ENCODE measurements at places on chromosomes 11 and 22.

DNA sequence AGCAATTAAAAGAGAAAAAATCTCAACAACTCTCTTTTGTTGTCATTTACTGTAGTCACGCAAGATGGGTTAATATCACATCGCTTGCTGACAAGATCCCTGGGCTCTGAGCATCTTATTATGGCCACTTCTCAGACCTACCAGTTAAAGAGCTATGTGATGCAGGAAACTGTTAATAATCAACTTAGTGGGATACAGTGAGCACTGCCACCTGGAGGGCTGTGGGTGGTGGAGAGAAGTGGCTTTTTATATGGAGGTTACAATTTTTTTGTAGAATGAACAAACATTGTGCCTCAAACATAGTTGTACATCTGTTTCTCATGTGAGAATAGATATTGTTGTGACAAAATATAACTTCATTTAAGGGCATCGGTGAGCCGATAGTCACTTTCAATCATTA lies 181.0 kb downstream of the TENM4 start:
- no peak overlapping the region for H3K27ac ChIP-seq
- H3K4me1 ChIP-seq, result no peaks in the 10 kb centered on the region
- no peaks in the 10 kb centered on the region for H3K27me3 ChIP-seq
- no peak for DNase-seq

GRCh38 chr22:44604455-44604854 lies 97.5 kb upstream of the PRR5 start:
- H3K36me3 ChIP-seq, result no peaks in the 10 kb centered on the region
- H3K4me1 ChIP-seq, result no peaks in the 10 kb centered on the region
- DNase-seq, result no peak
- no peak overlapping the region for H3K27ac ChIP-seq

- peak overlapping the region; percentile 80 for H3K27ac ChIP-seq
- peaks cover 33% of the 10 kb centered on the region for H3K4me1 ChIP-seq
- H3K27me3 ChIP-seq, result no peaks in the 10 kb centered on the region
- no peak for DNase-seq
- no peaks in the 10 kb centered on the region for H3K36me3 ChIP-seq
Observed at GRCh38 chr11:117232911-117233409, 489 bp downstream of the RNF214 start.

GRCh38 chr11:71470946-71471345 lies 17.9 kb downstream of the NADSYN1 start:
- no peaks in the 10 kb centered on the region for H3K27me3 ChIP-seq
- no peak for DNase-seq
- no peak overlapping the region for H3K4me3 ChIP-seq
- H3K36me3 ChIP-seq, result peaks cover 9% of the 10 kb centered on the region

DNA sequence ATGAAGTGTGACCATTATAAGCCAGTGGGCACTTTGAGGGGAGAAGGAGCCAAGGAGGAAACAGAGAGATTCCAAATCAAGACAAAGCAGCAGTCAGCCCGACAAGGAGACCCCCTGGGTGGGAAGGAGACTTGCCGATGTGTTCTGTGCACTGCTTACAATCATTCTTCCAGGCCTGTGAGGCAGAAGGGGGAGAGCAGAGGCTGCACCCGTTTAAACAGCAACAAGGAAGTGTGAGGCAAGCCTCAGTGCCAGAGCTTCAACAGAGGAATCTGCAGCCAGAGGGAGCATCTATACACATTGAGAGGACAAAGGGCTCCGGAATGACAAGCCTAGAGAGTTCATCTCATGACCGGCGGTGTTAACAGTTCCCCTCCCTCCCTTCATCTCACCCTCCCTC lies 121.1 kb downstream of the NXPE2 start:
- no peak overlapping the region for H3K4me3 ChIP-seq
- H3K36me3 ChIP-seq, result no peaks in the 10 kb centered on the region
- no peaks in the 10 kb centered on the region for H3K4me1 ChIP-seq
- DNase-seq, result no peak

DNA sequence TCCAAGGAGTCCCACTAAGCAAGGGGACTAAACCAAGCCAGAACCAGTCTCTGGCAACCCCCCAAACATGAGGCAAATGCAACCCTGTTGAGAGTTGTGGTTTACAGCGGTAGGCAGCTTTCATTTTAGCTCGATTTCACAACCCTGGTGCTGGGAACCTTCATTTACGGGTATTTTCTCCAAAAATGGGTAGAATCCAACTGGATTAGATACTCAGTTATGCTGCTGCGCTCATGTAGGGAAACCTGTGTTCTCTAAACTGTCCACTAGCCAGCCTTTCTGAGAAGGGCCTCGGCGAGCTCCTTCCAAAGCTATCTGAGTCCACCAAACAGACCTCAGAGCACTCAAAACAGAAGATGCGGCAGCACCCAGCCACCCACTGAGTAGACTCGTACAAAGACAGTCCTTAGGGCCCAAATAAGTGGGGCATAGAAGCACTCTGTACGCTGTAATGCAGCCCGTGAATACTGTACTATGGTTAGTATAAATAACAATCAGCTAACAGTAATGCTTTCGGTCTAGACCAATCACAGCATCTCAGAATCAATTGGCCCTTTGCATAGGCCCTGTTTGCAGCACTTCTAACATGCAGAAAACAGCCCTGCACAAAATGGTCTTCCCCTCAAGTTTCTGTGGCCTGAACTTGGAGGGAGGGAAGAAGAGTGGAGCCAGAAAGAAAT lies 104.7 kb downstream of the ETS1 start:
- H3K4me3 ChIP-seq, result no peak overlapping the region
- peaks cover 50% of the 10 kb centered on the region for H3K36me3 ChIP-seq
- no peak for DNase-seq
- peak overlapping the region; percentile 87 for H3K27ac ChIP-seq
- no peaks in the 10 kb centered on the region for H3K27me3 ChIP-seq
- peaks cover 96% of the 10 kb centered on the region for H3K4me1 ChIP-seq

DNA sequence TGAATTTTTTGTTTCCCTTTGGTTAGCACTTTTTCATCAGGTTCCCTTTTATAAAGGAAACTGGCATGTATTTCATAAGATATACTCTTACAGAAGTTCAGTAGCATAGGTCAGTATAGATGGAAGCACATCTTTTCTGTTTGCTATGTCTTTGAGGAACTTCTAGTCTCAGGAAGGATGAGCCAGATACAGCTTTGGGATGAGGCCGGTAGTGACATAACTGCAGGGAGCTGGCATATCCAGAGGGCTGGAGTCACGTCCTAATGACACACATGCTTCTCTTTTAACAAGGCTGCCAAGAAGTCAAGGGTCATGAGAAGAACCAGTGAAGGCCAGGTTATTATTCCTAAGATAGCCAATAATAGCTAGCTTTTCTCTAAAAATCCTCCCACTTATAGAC lies 33.3 kb upstream of the ADSL start:
- DNase-seq, result no peak
- peaks cover 64% of the 10 kb centered on the region for H3K36me3 ChIP-seq
- no peaks in the 10 kb centered on the region for H3K4me1 ChIP-seq
- H3K27ac ChIP-seq, result no peak overlapping the region
- no peak overlapping the region for H3K4me3 ChIP-seq

DNA sequence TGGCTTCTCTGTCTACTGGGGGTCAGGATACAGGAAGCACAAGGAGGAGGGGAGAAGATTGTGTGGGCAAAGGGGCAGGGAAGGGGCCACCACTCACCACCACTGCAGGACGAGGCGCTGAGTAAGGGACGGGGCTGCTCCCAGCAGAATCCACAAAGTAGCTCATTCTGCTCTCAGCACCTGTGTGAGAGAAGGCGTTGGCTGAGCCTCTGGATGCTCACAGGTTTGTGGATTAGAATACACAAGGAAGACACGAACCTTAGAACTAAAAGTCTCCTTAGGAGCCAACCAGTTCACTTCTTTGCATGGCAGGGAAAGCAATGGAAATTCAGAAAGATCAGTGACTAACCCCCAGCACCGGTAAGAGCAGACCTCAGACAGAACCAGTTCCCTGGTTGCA lies 14.4 kb downstream of the ETS1 start:
- no peaks in the 10 kb centered on the region for H3K27me3 ChIP-seq
- H3K36me3 ChIP-seq, result no peaks in the 10 kb centered on the region
- no peak overlapping the region for H3K4me3 ChIP-seq
- no peak overlapping the region for H3K27ac ChIP-seq
- H3K4me1 ChIP-seq, result peaks cover 14% of the 10 kb centered on the region

DNA sequence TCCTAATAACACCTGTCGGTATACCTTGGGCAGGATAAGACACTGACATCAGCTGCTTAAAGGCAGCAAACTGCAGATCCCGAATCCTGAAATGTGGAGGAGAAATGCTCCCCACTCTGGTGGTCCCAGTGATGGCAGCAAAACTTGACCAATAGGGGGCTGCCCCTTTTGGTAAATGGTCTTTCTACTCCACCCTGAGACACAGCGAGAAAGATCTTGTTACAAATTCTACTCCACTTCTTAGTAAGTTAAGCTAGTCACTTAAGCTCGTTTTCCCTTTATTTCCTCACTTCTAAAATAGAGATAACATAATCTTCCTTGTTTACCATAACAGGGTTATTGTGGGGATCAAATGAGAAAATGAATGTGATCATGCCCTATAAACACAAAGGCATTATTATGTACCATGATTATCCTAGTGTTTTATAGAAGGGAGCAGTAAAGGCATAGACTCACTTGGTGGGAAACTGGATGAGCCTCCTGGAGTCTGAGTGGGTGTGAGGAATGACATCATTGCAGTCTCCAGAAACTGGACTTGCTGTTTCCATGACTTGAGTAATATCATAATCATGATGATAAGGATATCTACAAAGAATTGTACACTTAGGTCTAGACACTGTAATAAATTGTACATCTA lies 50.9 kb downstream of the ENDOD1 start:
- no peaks in the 10 kb centered on the region for H3K36me3 ChIP-seq
- H3K4me1 ChIP-seq, result peaks cover 12% of the 10 kb centered on the region
- no peak overlapping the region for H3K27ac ChIP-seq
- H3K27me3 ChIP-seq, result no peaks in the 10 kb centered on the region

- no peak overlapping the region for H3K4me3 ChIP-seq
- peaks cover 9% of the 10 kb centered on the region for H3K4me1 ChIP-seq
- no peaks in the 10 kb centered on the region for H3K27me3 ChIP-seq
- H3K27ac ChIP-seq, result no peak overlapping the region
- no peaks in the 10 kb centered on the region for H3K36me3 ChIP-seq
Observed at GRCh38 chr11:117427356-117427874, 99.8 kb downstream of the CEP164 start.

GRCh38 chr11:22982903-22983302 lies 122.6 kb upstream of the CCDC179 start:
- no peaks in the 10 kb centered on the region for H3K36me3 ChIP-seq
- no peaks in the 10 kb centered on the region for H3K27me3 ChIP-seq
- DNase-seq, result no peak
- H3K27ac ChIP-seq, result no peak overlapping the region

- peaks cover 45% of the 10 kb centered on the region for H3K4me1 ChIP-seq
- H3K27ac ChIP-seq, result peak overlapping the region; percentile 92
- no peak overlapping the region for H3K4me3 ChIP-seq
- DNase-seq, result no peak
- no peaks in the 10 kb centered on the region for H3K36me3 ChIP-seq
- no peaks in the 10 kb centered on the region for H3K27me3 ChIP-seq
Observed at GRCh38 chr22:30291058-30291892, 2.0 kb upstream of the CASTOR1 start.

GRCh38 chr22:25364281-25364680 lies 144.8 kb downstream of the CRYBB2 start:
- no peaks in the 10 kb centered on the region for H3K27me3 ChIP-seq
- H3K36me3 ChIP-seq, result no peaks in the 10 kb centered on the region
- DNase-seq, result no peak
- H3K27ac ChIP-seq, result no peak overlapping the region
- no peak overlapping the region for H3K4me3 ChIP-seq

GRCh38 chr22:23077627-23078461 lies 7.5 kb downstream of the GNAZ start:
- H3K4me3 ChIP-seq, result no peak overlapping the region
- H3K4me1 ChIP-seq, result peaks cover 40% of the 10 kb centered on the region
- no peaks in the 10 kb centered on the region for H3K27me3 ChIP-seq

- no peaks in the 10 kb centered on the region for H3K27me3 ChIP-seq
- peak within 1 kb of the TSS; percentile 46 for H3K27ac ChIP-seq
- peak; percentile 89 for DNase-seq
- peaks cover 24% of the 10 kb centered on the region for H3K4me1 ChIP-seq
- H3K36me3 ChIP-seq, result no peaks in the 10 kb centered on the region
- H3K4me3 ChIP-seq, result peak within 1 kb of the TSS; percentile 77
Observed at GRCh38 chr22:50269970-50270665, at the start of gene MAPK11. Gene MAPK11 (minus strand): TSS chr22:50270380. CDS start chr22:50270292, 88 bp downstream.

- no peak overlapping the region for H3K27ac ChIP-seq
- no peaks in the 10 kb centered on the region for H3K4me1 ChIP-seq
- no peak overlapping the region for H3K4me3 ChIP-seq
- DNase-seq, result no peak
- H3K36me3 ChIP-seq, result no peaks in the 10 kb centered on the region
Observed at GRCh38 chr11:9953994-9954626, 290.2 kb downstream of the SWAP70 start.

- H3K27ac ChIP-seq, result no peak overlapping the region
- no peak overlapping the region for H3K4me3 ChIP-seq
- H3K27me3 ChIP-seq, result no peaks in the 10 kb centered on the region
- peak; percentile 53 for DNase-seq
Observed at GRCh38 chr11:76838678-76839068, 22.0 kb upstream of the ACER3 start.

- no peak overlapping the region for H3K4me3 ChIP-seq
- H3K27ac ChIP-seq, result no peak overlapping the region
- H3K36me3 ChIP-seq, result no peaks in the 10 kb centered on the region
- peak; percentile 71 for DNase-seq
Observed at GRCh38 chr22:32378707-32379272, 21.1 kb downstream of the RFPL3 start.

GRCh38 chr11:130202818-130203689 lies 43.5 kb downstream of the ST14 start:
- 0 out of 2 replicates have a peak, but pooled peaks cover 4% of the 10 kb centered on the region for H3K4me1 ChIP-seq
- no peak overlapping the region for H3K27ac ChIP-seq
- no peaks in the 10 kb centered on the region for H3K27me3 ChIP-seq
- H3K4me3 ChIP-seq, result no peak overlapping the region
- H3K36me3 ChIP-seq, result no peaks in the 10 kb centered on the region

GRCh38 chr11:58923300-58923788 lies 15.9 kb upstream of the GLYATL1 start:
- peaks cover 9% of the 10 kb centered on the region for H3K4me1 ChIP-seq
- peak; percentile 74 for DNase-seq
- no peaks in the 10 kb centered on the region for H3K36me3 ChIP-seq
- no peaks in the 10 kb centered on the region for H3K27me3 ChIP-seq

GRCh38 chr22:27494785-27495184 lies 306.8 kb downstream of the MN1 start:
- H3K4me1 ChIP-seq, result no peaks in the 10 kb centered on the region
- no peaks in the 10 kb centered on the region for H3K36me3 ChIP-seq
- no peak overlapping the region for H3K4me3 ChIP-seq
- no peaks in the 10 kb centered on the region for H3K27me3 ChIP-seq
- DNase-seq, result no peak

GRCh38 chr11:87493516-87493915 lies 455.8 kb downstream of the TMEM135 start:
- no peak overlapping the region for H3K4me3 ChIP-seq
- no peak overlapping the region for H3K27ac ChIP-seq
- no peaks in the 10 kb centered on the region for H3K36me3 ChIP-seq
- H3K27me3 ChIP-seq, result no peaks in the 10 kb centered on the region
- no peak for DNase-seq
